Cerebellum (tissue), 4 donors: ENCODE measurements at places on chromosomes 5 and 9.

DNA sequence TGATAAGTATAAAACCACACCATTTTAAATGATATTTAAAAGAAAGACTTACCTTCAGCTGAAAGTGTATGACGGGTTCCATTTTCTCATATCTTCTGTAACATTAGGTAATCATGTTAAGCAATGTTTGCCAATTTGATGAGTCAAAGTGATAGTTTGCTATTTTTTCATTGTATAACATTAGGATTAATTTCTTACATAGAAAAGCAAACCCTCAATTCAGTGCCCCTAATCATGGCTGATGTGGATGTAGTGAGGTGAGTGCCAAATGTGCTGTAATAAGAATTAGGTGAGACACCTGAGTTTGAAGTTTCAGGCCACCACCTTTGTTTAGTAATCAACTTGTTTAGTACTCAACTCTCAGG, 68.0 kb downstream of the UNC13B start:
- DNase-seq: no peak

DNA sequence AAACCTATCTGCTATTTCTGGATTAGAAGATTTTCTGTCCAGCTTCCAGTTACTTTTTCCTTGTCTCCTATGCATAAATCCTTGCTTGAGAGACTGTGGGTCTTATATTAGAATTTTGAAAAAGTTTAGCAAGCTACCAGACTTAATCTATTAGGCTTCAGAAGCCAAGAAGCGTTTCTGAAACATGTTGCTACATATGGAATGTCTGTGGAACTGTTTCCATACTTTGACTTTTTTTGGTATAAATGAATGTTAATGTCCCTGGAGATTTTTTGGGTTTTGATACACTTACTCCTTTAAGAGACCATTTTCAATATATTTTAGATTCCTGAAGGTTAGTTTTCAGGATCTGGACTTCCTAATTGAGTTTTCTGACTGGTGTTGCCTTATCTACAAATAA, 191.4 kb upstream of the SGCD start:
- no peak for DNase-seq

DNA sequence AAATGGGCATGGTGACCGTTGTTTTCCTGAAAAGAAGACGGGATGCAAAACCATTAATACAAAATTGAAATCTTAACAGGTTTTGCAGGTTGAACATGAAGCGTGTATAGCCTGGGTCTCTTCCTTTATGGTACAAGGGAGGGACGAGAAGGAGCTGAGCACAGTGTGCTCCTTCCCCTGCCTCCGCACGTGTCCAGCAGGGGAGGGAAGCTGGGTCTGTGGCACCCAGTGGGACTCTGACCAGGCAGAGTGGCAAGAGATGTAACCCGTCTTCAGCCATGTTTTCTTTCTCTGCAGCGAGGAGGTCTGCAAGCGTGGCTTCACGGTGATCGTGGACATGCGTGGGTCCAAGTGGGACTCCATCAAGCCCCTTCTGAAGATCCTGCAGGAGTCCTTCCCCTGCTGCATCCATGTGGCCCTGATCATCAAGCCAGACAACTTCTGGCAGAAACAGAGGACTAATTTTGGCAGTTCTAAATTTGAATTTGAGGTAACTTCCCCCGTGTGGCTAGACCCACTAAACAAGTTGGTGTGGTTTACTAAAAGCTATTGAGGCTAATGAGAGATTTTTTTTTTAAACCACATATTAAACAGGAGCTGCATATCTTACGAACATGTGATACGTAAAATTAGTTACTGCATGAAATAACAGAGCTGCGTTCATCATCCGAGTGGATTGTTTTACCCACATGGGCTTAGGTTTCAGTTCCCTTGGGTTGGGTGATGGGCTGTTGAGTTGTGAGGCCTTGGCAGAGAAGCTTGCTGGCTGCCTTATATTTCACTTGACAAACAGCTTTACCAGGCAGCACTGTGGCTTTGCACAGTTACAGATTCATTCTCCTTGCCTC, 143.7 kb downstream of the TRIO start:
- DNase-seq: no peak

GRCh38 chr5:76805821-76806505, 12.9 kb upstream of the F2RL1 start:
- no peak for DNase-seq

DNA sequence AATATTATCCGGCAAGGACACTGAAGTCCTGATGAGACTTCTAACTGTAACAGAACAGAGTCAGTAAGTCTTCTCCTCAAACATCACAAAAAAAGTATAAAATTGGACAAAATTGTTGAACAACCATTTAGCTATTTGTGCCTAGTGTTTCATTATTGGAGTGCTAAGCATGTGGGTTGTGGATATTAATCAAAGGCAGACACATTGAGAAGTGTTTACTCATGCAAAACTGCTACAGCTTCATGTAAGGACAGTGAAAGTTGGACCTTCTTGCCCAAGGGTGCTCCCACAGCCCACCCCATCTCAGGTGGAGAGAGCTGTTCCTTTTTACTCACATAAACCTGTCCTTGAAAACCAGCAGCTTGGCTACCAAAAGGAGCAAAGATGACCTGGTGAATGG, 355.1 kb upstream of the DAB2 start:
- no peak for DNase-seq

- no peak for DNase-seq
Observed at GRCh38 chr9:105357937-105358336, 89.9 kb upstream of the FSD1L start.
